ENCODE measurements at places on chromosomes 13 and 19. TPM values are rescaled to one million over a fixed set of nuclear protein-coding genes. Genes with fewer than 3 reads are reported as not detected.

Gene FGF21
- polyA plus RNA-seq = not detected

Gene MUC16
- polyA plus RNA-seq = 0.16 TPM

Gene LYL1
- 4.8 TPM for polyA plus RNA-seq

DNA sequence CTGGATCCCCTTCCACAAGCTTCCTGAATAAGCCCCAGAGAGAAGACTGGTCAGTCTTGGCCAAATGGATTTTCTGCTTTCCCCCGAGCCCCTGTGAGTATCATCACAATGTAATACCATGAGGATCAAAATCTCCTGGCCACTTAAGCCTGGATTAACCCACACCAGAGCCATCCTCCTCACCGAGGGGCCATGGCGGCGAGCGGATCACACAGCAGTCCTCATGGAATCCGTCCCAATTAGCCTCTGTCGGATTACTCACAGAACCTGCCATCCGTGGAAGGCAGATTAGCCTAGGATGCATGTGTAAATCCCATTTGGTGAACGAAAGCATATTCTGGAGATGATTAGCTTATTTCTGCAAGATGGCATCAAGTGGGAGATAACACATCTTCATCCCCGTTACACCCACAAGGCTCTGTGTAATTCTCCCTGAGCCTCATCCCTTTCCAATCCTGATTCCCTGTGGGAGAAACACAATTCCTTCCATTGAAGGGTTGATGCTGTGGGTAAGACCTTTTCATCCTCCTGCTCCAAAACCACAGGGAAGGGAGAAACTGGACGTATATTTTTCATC is 42.5 kb downstream of the GNG7 start:
- no peak for DNase-seq

DNA sequence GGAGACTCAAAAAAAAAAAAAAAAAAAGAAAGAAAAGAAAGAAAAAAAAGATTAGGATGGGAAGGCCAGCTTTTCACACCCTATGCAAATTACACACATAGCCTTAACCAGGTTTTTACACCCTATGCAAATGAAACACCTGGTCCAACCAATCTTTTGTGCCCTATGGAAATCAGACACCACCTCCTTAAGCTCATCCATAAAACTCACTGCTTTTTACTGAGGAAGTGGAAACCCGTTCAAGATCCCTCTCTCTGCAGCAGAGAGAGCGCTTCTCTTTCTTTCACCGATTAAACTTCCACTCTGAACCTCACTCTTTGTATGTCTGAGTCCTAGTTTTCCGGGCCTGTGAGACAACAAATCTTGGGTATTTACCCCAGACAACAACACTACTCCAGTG is 25.3 kb upstream of the HOMER3 start:
- DNase-seq = no peak

- no peak for DNase-seq
Observed at GRCh38 chr19:5534787-5535586, 32.8 kb downstream of the TINCR start.

DNA sequence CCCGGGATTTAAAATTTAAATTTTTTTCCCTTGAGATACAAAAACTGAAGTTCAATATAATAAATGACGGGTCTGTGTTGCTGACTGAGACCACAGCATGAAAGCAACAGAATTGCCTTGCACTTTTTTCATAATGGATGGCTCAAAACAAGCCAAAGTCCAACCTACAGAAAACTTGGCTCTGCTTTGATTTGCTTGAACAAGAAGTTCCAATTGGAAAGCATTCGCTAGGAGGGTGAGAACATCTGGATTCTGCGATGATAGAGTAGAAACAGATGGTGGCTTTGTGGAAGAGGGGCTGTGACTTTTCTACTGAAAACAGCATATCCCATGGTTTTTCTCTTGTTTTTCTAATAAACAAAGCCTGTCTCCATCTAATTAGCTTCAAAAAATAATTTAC is 46.4 kb downstream of the THSD1 start:
- DNase-seq = peak; percentile 30

- DNase-seq = peak; percentile 91
Observed at GRCh38 chr19:46480415-46480814, 9.1 kb upstream of the PNMA8A start.

DNA sequence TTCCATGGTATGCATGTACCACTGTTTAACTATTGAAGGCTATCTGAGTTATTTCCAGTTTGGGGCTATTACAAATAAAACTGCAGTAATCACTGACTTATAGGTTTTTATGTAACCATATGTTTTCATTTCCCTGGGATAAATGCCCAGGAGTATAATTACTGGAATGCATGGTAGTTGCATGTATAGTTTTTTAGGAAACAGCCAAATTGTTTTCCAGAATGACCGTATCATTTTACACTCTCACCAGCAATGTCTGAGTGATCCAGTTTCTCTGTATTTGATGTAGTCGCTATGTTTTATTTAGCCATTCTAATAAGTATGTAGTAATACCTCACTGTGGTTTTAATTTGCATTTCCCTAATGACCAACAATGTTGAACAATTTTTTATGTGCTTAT is 42.0 kb downstream of the CYSLTR2 start:
- DNase-seq = no peak

DNA sequence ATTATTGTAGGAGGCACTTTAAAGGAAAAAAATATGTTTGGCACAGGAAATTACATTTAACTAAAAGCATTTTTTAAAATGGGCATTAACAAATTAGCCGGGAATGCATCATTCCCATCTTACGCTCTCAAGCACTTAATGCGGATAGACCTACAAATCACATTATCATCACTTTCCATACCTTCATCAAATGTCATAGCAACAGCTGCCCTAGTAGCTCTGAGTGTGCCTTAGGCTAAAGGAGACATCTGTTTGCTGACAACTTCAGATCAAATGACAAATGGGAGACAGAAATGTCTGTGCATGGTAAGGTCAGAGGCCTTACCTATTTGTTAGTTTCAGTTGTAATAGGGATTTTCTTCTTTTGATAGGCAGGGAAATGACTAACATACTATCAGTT is 773.2 kb upstream of the SLC10A2 start:
- no peak for DNase-seq

GRCh38 chr19:18660051-18660910 is 23.2 kb upstream of the CRTC1 start:
- DNase-seq = no peak

DNA sequence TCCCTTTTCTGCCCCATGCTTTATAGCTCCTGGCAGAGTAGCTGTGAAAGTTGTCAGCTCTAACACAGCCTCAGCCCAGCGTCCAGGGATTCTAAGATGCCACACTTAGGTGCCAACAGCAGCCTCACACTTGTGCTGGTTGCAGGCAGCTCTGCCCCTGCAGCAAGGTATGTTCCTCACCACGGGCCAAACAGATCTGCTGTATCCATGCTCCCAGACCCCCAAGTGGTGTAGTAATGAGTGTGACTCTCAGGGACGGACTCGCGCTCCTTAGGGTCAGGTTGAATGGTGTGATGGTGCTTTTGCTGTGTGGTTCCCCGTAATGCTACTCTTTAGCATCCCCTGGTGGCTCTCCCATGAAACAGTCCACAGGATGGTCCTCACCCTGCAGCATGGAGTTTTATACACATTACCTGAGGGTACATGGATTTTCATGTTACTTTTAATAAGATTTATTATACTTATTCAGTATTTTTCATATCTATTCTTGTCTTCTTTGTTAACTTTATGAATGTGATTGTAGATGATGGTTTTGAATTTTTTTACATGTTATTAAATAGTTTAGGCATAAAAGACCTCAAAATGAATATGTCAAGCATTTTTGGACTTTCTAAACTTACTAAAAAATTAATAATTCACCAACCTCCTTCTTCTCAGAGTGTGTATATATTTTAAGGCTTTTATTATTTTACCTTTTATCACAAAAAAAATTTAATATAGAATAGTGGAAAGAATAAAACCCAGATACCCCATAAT is 232.5 kb downstream of the SLC7A1 start:
- peak; percentile 32 for DNase-seq
